Esophagus mucosa (tissue), 1 donor: ENCODE measurements at places on chromosomes 2 and 18. TPM values are rescaled to one million over a fixed set of nuclear protein-coding genes. Genes with fewer than 3 reads are reported as not detected.

DNA sequence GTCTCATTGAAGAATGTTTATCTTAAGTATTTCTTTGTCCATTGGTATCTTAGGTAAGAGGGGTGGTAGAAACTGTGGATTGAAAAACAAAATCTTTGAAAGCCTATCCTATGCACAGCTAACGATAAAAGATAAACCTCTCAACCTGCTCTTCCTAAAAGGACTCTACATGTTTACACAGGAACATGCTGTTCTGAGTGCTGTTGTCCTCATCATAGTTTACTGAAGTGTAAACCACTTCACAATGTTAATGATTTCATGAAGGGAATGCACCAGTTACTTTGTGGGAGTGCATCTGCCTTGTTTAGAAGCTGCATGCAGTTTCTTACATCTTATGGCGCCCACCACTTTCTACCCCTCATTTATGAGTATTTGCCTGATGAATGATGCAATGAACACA, 1.2 kb downstream of the ACMSD start:
- ATAC-seq = no peak

GRCh38 chr2:15912203-15912602, 28.1 kb upstream of the MYCN start:
- peak; percentile 82 for ATAC-seq

DNA sequence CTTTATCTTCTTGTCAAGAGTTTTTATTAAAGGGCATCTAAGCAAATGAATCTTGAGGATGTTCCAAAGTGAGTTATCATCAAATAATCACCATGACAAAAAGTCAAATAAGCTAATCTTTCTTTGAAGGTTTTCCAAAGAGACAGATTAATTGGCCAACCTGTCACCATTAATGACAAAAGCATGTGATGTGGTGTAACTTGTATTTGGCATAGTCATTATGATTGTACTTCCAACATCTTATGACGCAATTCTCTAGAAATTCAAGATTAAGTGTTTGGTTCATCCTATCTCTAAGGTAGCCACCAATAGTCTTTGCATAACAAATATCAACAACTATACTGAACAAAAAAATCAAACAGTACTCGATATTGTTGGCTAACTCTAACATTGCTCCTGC, 28.6 kb downstream of the RBMS1 start:
- peak; percentile 62 for ATAC-seq

The TUBA3E gene
- not detected for total RNA-seq

The BOD1L2 gene
- not detected for total RNA-seq

DNA sequence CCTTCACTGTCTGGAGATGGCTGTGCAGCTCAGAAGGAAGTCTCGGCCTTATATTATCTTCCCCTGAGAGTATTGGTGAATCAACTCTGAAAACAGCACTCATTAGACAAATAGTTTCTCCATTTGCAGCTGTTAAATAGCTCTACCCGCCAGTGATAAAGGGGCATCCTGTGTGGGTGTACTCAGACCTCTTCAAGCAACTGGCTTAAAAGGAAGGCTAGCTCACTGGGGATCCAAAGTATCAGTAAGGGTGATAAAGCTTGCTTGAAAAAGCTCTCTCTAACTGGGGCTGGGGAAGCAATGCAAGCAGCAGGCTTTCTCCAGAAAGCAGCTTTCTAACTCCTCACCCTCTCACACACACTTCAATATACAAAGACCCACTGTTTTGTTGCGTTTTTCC, 64.9 kb upstream of the PSMD14 start:
- ATAC-seq = no peak

The STPG4 gene
- 0.16 TPM for total RNA-seq

The CD207 gene
- not detected for total RNA-seq

The CHMP3 gene
- total RNA-seq = 93.9 TPM

The ALKAL2 gene
- total RNA-seq = 0.44 TPM

The DUSP2 gene
- total RNA-seq = 1.8 TPM

DNA sequence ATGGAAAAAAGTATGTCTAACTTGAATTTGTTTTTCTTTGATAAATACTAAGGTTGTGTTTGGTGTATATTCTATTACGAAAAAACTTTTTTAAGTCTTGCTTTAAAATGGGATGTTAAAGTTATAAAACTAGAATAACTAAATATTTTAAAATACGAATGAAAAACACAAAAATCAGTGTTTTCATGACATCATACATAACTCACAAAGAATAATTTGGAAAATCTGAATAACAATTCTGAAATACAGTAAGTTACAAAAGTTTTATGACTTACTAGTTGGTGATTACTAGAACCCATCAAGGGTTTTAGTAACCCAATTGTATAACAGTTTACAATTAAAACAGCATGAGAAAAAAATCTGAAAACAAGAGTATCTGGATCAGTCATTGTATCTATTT, 61.2 kb downstream of the PIGN start:
- ATAC-seq = no peak

DNA sequence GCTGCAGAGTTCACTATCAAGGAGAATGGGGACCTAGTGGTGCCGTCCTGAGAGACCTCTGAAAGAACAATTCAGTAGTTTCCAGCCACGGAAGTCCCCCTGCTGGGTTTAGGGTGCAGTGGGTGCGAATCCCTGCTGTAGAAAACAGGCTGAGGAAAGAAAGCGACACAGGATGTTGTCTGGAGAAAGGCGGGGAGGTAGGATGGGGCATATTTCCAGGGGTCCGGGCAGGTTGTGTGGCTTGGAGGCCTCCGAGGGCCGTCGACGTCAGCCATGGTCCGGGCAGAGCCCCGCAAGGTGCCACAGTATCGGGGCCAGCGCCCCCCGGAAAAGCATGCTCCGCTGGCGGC, 807 bp upstream of the CREB1 start:
- peak; percentile 11 for ATAC-seq

DNA sequence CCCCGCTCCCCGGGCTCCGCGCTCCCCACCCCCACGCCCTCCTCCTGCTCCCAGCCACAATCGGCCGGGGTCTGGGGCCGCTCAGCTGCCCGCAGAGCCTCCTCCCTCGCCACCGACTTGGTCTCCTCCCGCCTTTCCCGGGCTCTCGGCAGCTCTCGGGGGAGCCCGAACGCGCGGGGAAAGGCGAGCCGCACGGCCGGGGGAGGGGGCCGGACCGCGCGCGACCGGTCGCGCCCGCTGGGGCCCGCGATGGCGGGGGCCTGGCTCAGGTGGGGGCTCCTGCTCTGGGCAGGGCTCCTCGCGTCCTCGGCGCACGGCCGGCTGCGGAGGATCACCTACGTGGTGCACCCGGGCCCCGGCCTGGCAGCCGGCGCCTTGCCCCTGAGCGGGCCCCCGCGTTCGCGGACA, 327 bp downstream of the LTBP1 start:
- ATAC-seq = peak; percentile 28
